Hepatocyte (in vitro differentiated cells): ENCODE measurements at places on chromosomes 2 and 18. TPM values are rescaled to one million over a fixed set of nuclear protein-coding genes. Genes with fewer than 3 reads are reported as not detected.
A peak's percentile ranks its signal among the peaks of the same experiment; 100 is the strongest.

The GPR45 gene
- total RNA-seq, result not detected in 2 replicates

The KIF5C gene
- 3.6 and 5.4 TPM in 2 replicates for total RNA-seq

DNA sequence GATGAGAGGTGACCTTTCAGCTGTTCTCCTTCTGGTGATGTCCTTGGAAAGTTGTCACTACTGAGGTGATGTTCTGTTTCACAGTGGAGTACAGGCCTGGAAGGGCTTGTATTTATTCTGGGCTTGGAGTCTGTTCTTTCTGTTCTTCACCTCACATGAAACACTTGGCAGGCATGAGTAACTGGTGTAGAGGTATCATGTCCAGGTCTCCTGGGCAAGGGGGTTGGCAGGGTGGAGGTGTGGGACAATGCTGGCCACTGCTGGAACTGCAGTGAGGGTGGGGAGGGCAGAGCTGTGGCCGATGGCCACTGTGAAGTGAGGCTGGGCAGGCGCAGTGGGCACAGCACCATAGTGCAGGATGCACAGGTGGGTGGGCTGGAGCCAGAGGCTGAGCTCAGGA, 35.4 kb downstream of the PLEKHB2 start:
- H3K27me3 ChIP-seq, result no peaks in the 10 kb centered on the region
- no peaks in the 10 kb centered on the region for H3K36me3 ChIP-seq
- DNase-seq, result no peak
- no peaks in the 10 kb centered on the region for H3K4me1 ChIP-seq

DNA sequence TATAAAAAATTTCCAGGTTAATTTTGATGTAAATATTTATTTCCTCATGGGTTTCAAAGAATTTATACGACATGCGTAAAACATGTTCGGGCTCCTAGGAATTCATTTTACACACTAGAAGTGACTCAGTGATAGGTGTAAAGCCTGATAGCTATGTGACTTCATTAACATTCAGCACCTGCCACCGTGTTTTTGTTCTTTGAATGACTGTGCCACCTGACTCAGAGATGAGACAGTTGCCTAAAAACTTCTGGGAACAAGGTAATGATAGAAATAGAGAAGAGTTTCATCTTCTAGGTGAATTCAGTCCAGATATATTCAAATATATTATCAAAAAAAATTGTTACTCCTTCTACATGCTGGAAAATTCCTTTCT, 10.0 kb downstream of the IL1R2 start:
- H3K27me3 ChIP-seq, result no peaks in the 10 kb centered on the region
- H3K4me3 ChIP-seq, result no peak overlapping the region
- H3K27ac ChIP-seq, result no peak overlapping the region

DNA sequence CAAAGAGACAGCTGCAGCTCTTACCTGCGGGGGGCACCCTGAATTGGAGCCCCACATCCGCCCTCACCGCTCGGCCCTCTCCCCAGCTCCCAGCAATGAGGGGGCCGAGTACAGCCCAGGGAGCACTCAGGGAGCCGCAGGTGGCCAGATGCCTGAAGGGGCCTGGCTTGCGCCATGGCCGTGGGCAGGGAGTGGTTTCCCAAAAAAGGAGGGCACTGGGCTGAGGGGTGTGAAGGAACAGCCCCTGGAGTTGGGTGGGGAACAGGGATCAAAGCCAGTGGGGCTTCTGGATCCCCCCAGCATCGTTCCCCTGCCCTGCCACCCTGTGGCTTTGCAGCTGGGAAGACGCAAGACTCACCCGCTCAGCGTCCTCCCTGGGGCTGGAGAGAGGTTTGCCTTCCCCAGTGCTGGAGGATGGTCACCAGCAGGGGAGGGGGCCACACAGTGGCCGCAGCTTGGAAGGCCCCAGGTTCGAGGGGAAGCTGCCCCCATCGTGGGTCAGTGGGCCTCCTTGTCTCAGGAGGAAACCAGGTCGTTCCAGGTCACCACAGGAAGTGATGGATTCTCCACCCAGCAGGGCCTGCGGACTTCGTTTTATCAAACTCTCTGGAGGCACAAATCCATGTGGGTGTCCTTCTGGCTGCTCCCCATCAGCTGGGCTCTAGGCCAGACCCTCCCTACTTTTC, 68.2 kb upstream of the HPCAL1 start:
- no peak overlapping the region for H3K27ac ChIP-seq
- no peaks in the 10 kb centered on the region for H3K4me1 ChIP-seq
- no peaks in the 10 kb centered on the region for H3K27me3 ChIP-seq
- no peaks in the 10 kb centered on the region for H3K36me3 ChIP-seq
- no peak for DNase-seq

DNA sequence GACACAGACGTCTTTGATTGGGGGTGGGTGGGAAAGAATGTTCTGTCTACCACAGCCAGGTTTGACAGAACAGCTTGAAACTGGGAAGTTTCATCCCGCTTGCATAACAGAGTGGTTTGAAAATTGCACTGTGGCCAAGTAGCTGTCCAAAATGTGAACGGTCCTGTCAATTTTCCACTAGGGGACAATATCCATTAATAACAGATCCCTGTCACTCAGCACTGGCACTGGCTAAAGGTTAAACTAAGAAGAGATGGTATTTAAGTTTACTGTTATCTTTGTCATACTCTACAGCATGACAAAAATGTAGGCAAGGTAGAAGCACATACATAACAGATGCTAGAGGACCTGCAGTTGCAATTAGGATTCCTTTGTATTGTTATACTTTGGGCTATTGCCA, 55.6 kb upstream of the ACMSD start:
- peak; percentile 70 for DNase-seq
- no peak overlapping the region for H3K27ac ChIP-seq
- no peaks in the 10 kb centered on the region for H3K27me3 ChIP-seq
